Activated naive CD8-positive, alpha-beta T cell treated with anti-CD3 and anti-CD28 coated beads, Interleukin-2, amount 10 ng/mL, durations not matched to agents 7 days and 5 days (primary cell): ENCODE measurements at places on chromosomes 6 and 20. TPM values are rescaled to one million over a fixed set of nuclear protein-coding genes. Genes with fewer than 3 reads are reported as not detected.

Gene PNPLA1
- not detected for total RNA-seq

DNA sequence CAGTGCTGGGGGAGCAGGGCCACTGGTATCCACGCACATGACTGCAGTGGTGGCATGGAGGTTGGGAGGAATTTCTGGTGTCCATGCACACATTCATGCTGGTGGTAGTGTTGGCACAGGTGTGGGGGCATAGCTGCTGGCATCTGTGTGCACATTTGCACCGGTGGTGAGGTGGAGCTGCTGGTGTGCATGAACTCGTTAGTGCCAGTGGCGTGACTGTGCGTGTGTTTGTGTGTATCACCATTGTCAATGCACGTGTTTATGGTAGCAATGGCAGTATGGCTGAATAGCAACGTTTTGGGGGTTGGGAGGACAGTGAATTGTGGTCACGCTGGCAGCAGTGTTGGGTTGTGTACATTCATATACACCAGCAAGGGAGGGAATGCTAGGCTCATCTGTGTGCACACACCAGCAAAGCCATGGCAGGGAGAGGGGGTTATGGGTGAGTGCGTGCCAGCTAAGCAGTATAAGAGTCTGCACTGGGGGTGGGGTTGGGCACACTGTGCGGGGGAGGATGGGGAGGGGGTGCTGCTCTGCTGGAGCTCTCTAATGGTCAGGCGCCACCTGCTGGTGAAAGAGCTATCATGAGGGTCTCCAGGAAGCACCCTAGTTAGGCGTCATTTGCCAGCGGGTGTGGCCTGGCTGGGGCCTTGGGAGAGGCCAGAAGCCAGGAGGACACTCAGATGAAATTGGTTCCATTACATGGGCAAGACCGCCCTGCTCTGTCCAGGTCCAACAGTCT lies 626.1 kb upstream of the ID4 start:
- H3K27me3 ChIP-seq: no peaks in the 10 kb centered on the region
- H3K27ac ChIP-seq: no peak overlapping the region
- no peaks in the 10 kb centered on the region for H3K36me3 ChIP-seq
- no peak for DNase-seq
- H3K4me1 ChIP-seq: no peaks in the 10 kb centered on the region
- no peak overlapping the region for H3K4me3 ChIP-seq

GRCh38 chr6:137320271-137320670 lies 101.1 kb upstream of the IFNGR1 start:
- no peak for DNase-seq
- H3K36me3 ChIP-seq: no peaks in the 10 kb centered on the region
- no peaks in the 10 kb centered on the region for H3K4me1 ChIP-seq
- H3K4me3 ChIP-seq: no peak overlapping the region

Gene NMBR
- not detected for total RNA-seq

Gene RAET1L
- total RNA-seq: not detected

Gene PBOV1
- not detected for total RNA-seq

- peaks cover 15% of the 10 kb centered on the region for H3K27me3 ChIP-seq
- H3K36me3 ChIP-seq: peaks cover 23% of the 10 kb centered on the region
- no peak overlapping the region for H3K27ac ChIP-seq
- DNase-seq: no peak
- peaks cover 9% of the 10 kb centered on the region for H3K4me1 ChIP-seq
Observed at GRCh38 chr6:41356825-41357224, 21.4 kb downstream of the NCR2 start.

Gene HLA-DMA
- total RNA-seq: 36.1 TPM

Gene COL10A1
- not detected for total RNA-seq

Gene SMLR1
- total RNA-seq: not detected

Gene MATN4
- total RNA-seq: 0.30 TPM
